ENCODE measurements at places on chromosomes 3 and 15. TPM values are rescaled to one million over a fixed set of nuclear protein-coding genes. Genes with fewer than 3 reads are reported as not detected.
A peak's percentile ranks its signal among the peaks of the same experiment; 100 is the strongest.

GRCh38 chr15:100114571-100114970, 227.2 kb downstream of the ADAMTS17 start:
- no peak for DNase-seq

DNA sequence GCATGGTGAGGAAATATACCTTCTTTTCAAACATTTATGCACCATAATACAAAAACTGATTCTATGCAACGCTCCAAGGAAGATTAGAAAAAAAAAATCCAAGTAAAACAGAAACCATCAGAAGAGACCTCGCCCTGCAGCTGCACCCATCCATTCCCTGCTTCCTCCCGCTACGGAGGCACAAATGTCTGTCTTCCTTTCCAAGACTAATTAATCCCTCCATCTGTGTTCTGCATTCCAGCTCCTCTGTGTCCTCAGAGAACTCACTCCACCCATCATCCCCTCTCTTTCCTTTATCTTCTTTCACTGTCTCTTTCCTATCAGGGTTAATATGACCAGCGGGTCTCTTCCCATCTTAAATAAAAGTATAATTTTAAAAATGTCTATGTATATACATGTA, 196.1 kb downstream of the ADAMTSL3 start:
- DNase-seq: no peak

GRCh38 chr15:79373728-79374127, 58.4 kb upstream of the MINAR1 start:
- DNase-seq: no peak

GRCh38 chr3:192449036-192449435, 278.3 kb downstream of the FGF12 start:
- no peak for DNase-seq

GRCh38 chr3:47583320-47584075, 4.8 kb upstream of the CSPG5 start:
- no peak for DNase-seq

DNA sequence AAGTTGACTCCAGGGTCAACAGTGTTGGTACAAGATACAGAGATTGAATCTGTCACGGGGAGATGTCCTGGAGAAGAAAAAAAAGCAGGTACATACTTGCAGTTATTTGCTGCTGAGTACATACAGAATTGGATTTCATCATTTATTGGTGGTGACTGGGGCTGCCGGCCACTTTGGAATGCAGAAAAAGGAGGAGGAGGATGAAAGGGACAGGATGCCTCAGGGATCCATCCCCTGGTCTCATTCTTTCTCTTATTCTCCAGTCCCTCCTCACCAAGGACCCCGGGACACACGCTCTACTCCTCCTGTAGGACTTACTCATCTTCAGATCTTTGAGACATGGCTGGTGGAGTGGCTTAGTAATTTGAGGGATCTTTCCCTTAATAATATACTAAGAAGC, 30.0 kb upstream of the MEIS2 start:
- DNase-seq: no peak

DNA sequence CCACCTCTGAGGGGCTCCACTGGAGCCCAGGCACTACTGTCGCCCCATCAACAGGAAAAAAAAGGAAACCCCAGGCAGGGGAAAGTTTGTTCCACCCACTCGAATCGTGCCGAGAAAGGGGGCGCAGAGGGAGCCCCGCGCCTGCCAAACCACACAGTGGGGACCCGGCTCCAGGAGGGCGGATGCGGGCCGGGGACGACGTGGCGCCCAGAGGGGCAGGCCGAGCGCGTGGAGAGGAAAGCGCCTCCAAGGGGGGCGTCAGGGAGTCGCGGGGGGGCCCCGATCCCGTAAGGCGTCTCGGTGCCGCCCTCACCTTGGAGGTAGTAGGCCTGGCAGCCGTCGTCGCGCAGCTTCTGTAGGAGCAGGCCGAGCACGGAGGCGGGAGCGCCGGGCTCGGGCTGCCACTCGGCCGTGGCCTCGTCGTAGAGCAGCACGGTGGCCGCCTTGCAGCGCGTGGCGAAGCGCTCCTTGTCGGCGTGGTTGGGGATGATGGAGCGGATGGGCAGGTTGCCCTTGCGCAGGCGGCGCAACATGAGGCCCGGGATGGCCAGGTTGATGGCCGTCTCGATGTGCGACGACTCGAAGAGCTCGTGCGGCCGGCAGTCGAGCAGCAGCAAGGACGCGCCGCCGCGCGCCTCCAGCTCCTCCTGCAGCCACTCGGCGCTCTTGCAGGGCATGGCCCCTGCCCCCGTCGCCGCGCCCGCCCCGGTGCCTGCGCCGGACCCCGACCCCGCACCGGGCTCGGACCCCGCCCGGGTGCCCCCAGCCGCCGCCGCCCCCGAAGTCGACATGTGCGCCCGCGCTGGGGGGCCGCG, 627 bp downstream of the DUSP7 start:
- DNase-seq: peak; percentile 49

DNA sequence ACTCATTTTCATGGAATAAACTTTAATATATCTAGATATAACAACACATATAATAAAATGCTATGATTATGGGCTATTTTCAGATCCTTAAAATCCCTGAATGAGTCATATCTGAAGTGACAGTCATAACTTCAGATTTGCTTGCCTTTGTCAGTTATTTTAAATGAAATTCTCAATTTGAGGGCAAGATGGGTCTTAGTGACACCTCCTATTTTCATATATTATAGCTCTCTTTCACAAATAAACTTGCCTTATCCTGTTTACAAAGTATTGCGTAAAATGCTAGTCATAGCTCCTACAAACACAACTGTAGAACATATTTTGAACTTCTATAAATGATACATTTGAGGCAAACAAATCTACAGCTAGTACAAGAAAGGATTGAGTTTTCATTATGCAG, 6.2 kb upstream of the THRB start:
- DNase-seq: no peak

- DNase-seq: no peak
Observed at GRCh38 chr15:70252951-70253320, 155.2 kb upstream of the TLE3 start.

DNA sequence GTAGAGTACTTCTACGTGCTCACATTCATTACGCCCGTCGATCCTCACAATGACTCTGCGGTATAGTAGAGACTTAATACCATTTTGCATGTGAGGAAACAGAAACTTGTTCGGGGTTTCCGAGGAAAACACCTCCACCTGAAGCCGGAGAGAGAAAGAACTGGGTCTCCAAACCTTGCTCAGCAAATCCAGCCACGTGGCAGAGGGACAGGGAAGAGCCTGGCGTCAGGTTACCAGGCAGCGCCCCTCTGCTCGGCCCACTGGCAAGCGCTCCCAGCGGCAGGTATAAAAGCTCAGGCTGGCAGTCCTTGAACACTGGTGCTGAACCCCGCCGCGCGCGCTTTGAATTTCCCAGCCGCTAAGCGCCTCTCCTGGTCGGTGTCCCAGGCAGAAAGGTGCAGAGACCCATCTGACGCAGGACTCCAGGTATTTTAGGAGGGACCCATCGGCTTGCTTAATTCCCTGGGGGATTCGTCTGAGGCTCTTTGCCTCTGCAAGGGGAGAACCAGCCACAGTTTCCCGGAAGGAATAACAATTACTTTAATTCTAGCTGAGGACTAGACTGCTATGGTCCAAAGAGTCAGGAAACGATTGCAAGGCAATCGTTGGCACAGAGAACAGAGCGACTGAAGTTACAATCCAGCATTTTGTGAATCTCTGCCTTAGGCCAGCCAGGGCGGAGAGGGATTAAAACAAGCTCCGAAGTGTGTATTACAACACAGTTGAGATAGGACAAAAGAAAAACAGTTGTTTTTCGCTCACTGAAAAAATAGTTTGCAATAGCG, at the start of gene C2CD4A:
TSS of gene C2CD4A (plus strand) at position 315 of the 785 bp plus-strand sequence. CDS start 637 bp downstream, outside the sequence.
- DNase-seq: peak; percentile 56

DNA sequence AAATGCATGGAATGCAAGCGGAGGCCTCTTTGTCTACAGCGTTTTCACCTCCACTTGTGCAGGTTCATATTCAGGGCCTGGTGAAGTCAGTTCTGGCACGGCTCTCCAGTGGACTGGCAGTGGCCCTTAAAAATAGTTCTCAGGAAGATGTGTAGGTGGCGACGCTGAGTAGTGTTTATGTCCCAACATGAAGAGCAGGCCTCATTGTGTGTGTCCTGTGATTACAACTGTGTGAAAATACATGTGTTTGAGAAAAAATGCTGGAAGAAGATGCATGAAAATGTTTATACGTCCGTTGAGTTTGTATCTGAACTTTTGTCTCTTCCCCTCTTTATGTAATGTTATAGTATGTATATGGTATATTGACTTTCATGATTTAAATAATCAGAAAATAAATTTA, 7.2 kb downstream of the LIPC start:
- peak; percentile 58 for DNase-seq

DNA sequence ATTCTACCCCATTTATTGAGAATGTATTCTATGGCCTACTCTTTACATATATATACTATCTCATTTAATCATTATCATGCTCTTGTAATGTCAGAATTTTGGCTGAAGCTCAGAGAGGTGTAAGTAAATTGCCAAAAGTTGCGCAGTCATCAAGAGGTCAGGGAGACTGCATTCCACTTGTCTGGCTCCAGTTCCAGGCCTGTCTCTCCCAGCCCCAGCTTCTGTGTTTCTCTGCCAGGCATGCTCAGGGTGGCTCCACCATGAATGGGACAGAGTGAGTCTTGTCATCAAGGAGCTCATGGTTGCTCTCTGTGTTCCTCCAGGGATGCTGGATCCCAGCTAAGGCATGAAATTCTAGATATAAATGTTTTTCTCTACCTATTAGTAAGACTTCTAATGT, 635.1 kb upstream of the MDFIC2 start:
- DNase-seq: no peak

- DNase-seq: no peak
Observed at GRCh38 chr3:22141769-22142168, 390.8 kb upstream of the ZNF385D start.

DNA sequence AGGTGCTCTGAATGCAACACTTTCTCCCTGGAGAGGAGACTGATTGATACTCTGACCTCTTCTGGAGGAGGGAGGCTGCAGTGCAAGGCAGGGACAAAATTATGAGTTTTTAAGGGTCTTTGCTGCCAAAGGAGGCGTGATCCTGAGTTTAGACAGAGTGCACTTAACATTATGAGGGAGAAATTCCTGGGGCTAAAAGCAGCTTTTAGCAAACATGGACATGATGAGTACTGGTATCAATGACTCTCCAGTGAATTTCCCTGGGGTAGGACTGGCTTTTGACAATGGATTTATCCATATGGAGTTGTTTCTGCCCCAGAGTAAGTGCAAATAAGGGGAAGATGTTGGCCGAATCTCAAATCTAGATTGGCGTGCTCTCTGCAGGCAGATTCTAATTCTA, 133.1 kb downstream of the THSD4 start:
- DNase-seq: no peak

- peak; percentile 45 for DNase-seq
Observed at GRCh38 chr3:140898340-140899180, 43.1 kb upstream of the SLC25A36 start.

DNA sequence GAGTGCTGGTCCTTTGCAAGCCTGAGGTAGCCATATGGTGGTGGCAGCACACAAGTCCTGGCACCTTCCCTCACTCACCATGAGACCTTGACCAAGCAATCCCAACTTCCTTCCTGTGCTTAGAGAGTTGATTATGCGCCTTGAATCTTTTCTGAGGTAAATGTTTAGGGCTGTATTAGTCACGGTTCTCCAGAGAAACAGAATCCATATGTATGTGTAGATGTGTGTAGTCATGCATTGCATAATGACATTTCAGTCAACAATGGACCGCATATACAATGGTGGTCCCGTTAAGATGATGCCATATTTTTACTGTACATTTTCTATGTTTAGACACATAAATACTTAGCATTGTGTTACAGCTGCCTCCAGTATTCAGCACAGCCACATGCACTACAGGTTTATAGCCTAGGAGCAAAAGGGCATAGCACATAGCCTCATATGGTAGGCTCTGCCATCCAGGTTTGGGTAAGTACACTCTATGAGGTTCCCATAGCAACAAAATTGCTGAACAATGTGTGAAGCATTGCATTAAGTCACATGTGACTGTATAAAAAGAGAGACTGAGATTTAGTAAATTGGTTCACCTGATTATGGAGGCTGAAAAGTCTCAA, 20.2 kb upstream of the NUP210 start:
- DNase-seq: no peak

DNA sequence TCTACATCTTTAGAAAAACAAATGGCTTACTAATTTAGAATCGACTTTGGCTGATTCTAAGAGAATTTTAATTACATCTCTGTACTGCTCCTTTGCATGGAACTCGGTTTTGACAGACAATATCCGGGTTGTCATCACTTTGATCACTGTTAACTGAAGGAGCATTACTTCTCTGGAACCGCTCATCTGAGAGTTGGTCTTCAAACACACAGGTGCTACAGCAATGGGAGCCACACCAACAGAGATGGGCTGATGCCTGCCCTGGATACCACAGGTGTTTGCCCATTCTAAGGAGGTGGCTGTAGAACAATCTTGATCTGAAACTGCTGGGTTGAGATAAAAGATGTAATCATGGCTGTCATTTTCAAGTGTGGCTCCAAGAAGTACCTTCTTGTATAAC, 21.6 kb downstream of the LINS1 start:
- DNase-seq: no peak

DNA sequence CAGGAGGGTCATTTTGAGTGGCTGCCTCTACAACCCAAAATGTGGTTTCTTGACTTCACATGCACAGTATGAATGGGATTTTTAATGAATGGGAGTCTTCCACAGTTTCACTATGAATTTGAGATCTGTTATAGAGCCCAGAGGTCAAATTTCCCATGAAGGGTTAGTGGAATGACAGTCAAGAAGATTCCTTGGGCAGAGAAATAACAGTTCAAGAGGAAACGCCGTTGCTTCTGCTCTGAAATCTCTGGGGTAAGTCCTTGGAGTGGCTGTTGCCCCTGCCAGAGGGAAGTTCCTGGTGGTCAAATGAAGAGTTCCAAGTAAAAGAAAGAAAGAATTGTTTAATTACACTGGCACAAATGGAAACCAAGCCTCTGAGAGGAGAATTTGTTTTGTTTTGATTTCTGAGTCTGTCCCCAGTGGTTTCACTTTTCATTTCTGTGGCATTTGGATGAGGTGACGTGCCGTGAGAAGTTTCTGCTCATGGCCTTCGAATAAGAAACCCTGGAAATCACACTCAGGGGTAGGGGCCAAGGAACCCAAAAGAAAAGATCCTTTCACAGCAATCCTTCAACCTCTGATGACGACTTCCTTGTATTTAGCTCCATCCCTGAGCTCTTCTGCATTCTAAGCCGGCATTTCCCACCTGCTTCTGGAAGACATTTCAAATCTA, 77.5 kb upstream of the IL12A start:
- peak; percentile 45 for DNase-seq

CERS3 gene
- total RNA-seq: 0.60 TPM

SERINC4 gene
- 0.37 TPM for total RNA-seq

NEO1 gene
- total RNA-seq: 5.8 TPM

SUSD5 gene
- not detected for total RNA-seq

AADACL2 gene
- not detected for total RNA-seq

A4GNT gene
- not detected for total RNA-seq

CLDN1 gene
- total RNA-seq: not detected

RBP2 gene
- not detected for total RNA-seq

GABRA5 gene
- total RNA-seq: not detected

MANF gene
- 131 TPM for total RNA-seq

FSIP1 gene
- 0.30 TPM for total RNA-seq

Data from activated CD4-positive, alpha-beta T cell treated with anti-CD3 and anti-CD28 coated beads, Interleukin-2, amount 10 ng/mL, durations not matched to agents 7 days and 5 days (primary cell).